ENCODE measurements at places on chromosomes 3 and 15.

DNA sequence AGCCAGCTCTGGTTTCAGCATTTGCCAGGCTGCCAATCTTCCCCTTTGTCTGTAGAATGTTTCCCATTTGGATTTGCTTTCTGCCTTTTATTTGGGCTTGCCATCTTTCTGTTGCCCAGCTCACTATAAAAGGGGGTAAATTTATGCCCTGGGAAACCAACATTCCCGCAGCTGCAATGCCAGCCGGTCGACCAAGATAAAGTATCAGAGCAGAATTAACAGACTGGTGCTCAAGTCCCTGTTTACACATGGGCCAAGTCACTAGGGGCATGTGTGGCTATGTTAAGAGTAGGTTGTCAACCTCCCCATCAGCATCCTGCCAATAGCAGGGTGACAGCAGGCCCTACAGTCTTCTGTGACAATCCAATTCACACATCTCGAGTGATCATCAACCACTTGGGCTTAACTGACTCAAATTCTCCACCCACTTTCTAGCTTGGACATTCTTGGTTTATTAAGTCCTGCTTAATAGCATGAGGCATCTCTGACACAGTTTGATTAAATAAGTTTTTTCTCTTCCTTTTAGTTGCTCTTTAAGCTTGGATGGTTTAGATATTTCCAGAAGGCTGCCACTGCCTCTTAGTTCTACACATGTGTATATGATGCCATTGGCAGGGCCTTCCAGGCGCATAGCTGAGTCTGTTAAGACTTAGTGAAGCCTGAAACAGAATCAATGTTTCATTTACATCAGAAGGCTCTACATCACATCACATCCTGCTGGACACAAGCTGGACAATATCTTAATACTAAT, 24.1 kb upstream of the VEPH1 start:
- DNase-seq, result no peak

DNA sequence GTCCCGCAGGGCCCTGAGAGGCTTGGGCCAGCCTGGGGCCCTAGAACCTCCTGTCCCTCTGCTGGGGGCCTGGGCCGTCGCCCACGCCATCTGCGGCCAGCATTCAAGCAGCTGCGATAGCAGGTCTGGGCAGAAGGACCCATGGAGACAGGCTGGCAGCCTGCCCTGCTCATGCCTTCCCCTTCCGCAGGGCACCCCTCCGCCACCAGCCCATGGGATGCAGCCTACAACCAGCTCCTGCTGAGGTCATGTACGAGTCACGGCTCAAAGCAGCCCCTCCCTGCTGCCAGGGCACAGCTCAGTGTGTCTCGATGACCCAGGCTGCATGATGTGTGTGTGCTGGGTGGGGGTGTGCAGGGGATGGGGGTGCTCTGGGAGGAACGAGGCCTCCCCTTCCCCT, 27.8 kb downstream of the DUSP7 start:
- no peak for DNase-seq

DNA sequence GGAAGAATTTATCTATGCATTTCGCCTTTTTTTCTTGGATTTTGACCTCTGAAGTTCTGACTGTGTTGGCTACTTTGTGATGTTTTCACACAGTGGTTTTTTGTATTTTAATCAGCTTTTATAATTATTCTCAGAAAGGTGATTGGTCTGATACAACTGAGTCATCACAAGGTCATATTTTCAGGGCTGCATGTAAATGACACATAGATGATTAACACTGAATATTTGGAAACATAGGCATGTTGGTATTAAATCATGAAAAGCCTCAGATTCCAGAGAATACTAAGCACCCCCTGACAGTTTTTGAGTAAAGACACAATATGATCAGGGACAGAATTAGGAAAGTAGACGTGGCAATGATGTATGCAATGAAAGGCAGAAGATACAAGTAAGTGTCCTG, 175.5 kb upstream of the SLCO3A1 start:
- DNase-seq, result no peak

DNA sequence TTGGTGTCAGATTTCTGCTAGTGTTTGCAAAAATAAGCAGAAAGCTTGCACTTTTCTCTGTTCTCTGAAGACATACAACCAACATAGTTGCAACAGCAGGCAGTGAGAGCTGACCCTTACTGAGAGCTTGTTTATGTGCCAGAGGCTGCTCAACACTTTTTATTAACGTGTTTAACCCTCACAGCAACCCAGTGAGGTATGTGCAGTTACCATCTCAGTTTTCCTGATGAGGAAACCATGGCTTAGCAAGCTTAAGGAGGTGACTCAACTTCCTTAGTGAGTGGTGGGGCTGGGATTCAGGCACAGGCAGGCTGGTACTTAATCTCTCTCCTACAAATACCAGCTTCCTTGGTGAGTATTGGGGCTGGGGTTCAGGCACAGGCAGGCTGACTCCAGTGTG, 158.1 kb upstream of the CTDSPL start:
- no peak for DNase-seq

DNA sequence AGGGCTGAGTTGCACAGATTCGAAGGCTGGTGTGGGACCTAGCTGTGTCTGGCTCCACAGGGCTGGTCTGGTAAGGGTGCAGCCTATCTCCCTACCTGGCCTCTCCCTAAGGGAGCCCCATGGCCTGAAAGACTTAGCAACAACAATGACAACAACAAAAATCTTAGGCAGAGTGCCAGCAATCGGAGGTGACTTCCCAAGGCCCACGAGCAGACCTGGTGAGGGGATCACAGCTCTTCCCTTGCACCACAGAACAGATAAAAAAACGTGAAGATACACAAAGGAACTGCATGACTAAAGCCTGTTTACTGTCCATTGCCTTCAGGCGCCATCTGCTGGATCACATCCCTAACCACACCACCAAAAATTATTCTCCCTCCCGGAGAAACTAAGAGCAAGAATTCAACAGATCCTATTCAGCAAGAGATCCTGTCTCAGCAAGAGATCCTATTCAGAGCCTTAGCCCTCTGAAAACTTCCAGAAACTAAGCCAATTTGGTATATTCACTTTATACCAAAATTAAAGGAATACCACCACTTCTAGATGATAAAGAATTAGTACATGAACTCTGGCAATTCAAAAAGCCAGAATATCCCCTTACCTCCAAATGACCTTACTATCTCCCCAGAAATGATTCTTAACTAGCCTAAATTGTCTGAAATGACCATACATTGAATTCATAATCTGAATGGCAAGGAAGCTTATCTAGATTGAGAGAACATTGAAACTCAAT, 24.1 kb upstream of the OR5K4 start:
- DNase-seq, result peak; percentile 19

- no peak for DNase-seq
These were observed 81.9 kb downstream of the PPARG start for GRCh38 chr3:12370758-12371157.

- no peak for DNase-seq
These were observed 13.3 kb upstream of the PAQR9 start for GRCh38 chr3:142976621-142977398.

All from forelimb muscle (tissue), 1 donor.